ENCODE measurements at places on chromosomes 2 and 18. TPM values are rescaled to one million over a fixed set of nuclear protein-coding genes. Genes with fewer than 3 reads are reported as not detected.

Gene IL1F10
- not detected for total RNA-seq

Gene COLEC11
- under 0.01 TPM for total RNA-seq

Gene TUBA4B
- not detected for total RNA-seq

Gene ACKR3
- total RNA-seq = 26.8 TPM

Gene ITGB6
- under 0.01 TPM for total RNA-seq

DNA sequence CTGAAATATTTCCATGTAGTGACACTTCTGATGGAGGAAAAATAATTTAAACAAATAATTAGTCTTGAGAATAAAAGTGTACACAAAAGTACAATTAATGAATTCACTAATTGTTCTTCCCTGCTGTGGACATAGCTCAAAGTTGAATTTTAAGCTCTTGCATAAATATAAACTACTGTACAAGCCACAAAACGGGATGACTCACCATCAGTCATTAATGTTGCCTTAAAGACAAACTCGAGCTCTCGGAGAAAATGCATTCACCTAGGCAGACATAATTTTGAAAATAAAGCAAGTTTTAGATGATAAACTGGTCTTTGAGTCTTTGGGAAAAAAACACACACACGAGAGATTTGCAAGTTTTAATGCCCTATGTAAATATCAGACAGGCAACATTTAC is 436.4 kb downstream of the ZNF521 start:
- no peak for DNase-seq

GRCh38 chr18:22006458-22006857 is 162.9 kb upstream of the GATA6 start:
- no peak for DNase-seq

GRCh38 chr2:11123856-11124759 is 31.2 kb upstream of the SLC66A3 start:
- DNase-seq = peak; percentile 85

- DNase-seq = no peak
Measured at GRCh38 chr18:27712066-27712465, 464.9 kb downstream of the CDH2 start.

- no peak for DNase-seq
Measured at GRCh38 chr2:170923799-170924198, 5.3 kb upstream of the GORASP2 start.

DNA sequence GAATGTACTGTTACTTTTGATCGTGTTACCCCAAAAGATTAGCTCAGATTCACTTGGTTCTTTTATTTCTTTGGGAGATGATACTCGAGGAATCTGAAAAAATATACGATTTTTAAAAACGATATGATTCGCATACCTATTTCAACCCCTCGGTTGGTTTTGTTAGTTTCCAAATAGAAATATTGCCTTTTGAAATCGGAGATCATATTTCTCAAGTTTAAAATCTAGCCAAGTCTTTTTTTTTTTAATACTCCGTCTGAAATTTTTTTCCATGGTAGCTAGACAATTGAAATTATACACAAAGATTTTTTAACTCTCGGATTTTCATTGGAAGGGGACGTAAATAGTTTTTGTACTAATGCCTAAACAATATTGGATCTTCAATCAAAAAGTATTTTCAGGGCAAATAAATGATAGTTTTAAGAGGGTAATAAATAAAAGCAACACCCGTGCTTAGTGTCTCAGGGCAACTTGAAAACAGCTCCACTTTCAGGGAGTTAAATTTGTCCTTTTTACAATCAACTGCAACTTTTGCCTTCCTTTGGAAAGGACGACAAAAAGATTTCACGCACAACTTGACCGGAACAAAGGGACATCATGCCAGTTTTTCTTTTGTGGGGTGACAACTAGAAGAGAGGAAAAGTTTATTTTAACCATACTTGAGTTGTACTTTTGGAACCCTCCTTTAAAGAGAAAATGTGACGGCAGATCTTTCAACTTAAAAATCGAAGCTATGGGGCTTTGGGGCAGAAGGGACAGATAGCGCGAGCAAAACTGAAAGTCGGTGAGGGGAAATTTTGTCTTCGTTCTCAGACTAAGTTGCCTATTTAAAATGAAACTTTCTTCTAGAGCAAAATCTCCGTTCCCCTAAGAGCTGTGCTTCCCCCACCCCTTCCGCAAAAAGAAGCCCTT is 5.8 kb upstream of the ONECUT2 start:
- DNase-seq = no peak

- DNase-seq = no peak
Measured at GRCh38 chr18:47286776-47287410, 35.4 kb upstream of the SKOR2 start.

DNA sequence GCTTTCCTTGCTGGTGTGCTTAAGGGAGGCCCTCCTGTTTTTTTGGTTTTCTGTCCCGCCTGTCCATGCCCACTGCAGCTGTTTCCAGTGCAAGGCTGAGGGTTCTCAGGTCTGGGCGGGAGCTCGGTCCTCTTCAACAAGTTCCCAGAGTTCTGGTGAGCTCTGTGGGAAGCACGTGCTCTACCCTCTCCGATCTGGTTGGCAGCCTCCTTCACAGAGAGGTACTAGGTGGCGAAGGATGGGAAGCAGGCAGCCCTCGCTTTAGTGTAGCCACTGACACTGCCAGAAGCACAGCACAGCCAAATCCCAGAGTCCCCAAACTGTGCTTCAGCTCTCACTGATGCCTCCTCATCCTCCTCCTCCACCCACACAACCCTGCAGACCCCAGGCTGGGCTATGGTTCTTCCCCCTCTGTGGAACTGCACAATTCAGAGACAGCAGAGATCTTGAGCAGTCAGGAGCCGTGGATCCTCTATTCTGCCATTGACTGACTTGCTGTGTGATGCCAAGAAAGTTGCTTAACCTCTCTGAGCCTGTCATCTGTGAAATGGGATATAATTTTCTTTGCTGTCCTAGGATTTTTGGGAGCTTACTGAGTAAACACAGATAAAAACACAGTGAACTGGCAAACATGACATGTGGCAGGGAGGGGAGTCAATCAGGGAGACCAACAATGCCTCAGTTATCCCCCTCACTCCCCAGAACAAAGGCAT is 157.3 kb downstream of the MSH2 start:
- DNase-seq = no peak

GRCh38 chr2:154914561-154914960 is 216.1 kb downstream of the KCNJ3 start:
- DNase-seq = no peak

DNA sequence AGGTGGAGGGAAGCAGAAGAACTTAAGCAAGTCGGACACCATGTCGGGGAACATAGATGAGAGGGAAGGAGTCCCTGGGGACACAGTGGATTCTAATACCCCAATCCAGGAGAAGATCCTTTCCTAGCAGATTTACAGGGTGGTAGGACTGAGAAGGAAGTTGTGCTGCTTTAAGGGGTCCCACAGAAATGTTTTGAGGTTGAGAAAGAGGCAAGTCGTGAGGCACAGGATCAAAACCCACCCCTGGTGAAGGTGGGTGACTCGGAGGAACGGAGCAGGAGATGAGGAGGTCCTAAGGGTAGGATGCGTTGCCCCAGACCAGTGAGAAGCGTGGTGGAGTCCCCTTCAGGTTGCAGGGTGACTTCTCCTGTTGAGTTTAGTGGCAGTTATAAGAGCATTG is 32.7 kb downstream of the DCDC2C start:
- no peak for DNase-seq

GRCh38 chr2:144330951-144331673 is 188.8 kb downstream of the ZEB2 start:
- peak; percentile 35 for DNase-seq

DNA sequence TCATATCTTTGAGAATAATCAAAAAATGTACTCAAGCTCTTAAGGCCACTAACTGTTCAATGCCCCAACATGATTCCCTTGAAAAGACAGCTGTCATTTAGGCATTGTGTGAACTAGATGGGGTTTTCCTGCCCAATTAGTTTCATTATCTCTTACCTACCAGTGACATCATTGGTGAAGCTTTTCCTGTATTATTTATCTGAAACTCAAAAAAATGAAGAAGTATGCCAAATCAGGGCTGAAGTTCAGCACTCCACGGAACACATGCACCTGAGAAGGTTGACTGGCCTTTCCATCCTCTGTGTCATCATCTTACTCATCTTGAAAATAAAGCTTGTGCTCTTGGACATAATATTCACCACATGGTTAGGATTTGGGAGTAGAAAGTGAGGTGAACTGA is 126.4 kb downstream of the TXNL1 start:
- DNase-seq = peak; percentile 56

DNA sequence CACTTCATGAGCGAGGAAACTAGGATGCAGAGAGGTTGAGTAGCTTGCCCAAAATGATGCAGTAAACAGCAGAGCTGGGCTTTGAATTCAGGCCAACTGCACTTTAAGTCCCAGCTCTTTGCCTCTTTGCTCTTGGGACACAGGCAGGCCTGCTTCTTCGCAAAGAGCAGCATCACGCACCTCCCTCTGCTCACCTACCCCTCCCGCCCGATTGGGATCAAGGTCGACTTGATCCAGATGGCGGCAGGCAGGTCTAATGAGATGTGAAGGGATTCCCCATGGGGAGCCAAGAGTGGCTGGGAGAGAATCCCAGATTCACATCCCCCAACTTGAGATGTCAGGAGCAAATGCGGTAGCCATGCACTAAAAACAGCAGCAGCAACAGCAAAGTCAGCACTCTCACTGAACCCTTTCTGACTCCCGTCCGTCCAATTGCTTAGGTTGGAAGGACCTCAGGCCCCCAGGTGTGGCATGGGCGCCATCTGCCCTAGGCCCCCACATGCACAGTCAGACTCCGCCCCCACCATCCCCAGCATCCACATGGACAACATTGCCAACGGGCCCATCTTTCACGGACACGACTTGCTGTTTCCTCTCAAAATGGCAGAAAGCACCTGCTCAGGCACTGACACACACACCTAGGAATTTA is 84.3 kb upstream of the MAP4K4 start:
- no peak for DNase-seq

DNA sequence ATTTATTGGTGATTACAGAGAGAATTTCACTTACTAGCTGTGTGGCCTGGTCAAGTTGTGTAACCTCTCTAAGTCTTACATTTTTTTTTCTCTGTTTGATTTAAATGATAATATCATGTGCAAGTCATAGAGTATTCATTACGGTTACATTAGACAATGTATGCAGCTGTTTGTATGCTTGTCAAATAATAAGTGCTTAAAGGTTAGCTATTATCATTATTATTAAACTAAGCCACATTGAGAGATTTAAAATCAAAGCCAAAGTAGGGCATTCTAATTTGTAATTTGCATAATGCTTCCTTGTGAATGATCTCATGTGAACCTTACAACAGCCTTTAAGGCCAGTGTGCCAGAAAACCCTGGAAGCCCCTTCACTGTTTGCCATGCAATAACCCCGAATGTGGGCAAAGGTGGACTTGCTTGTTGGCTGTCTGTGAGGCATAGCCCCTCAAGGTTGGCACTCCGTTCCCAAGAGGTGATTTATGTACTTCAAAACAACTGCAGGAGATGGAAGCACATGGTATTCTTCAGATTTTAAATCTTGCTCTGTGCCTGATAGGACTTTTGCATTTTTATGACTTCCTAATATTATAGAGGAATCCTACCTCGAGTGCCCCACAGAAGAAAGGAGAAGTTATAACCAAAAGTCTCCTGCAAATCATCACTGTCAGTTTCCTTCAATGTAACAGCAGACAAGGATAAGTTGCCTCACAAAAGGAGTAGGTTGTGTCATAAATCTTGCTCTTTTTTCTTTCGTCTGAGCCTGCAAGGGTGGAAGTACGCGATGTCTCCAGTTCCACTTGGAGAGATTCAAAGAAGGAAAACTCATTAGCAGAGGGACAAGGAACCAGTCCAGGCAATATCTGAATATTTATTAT is 272.0 kb downstream of the TGIF1 start:
- DNase-seq = no peak

DNA sequence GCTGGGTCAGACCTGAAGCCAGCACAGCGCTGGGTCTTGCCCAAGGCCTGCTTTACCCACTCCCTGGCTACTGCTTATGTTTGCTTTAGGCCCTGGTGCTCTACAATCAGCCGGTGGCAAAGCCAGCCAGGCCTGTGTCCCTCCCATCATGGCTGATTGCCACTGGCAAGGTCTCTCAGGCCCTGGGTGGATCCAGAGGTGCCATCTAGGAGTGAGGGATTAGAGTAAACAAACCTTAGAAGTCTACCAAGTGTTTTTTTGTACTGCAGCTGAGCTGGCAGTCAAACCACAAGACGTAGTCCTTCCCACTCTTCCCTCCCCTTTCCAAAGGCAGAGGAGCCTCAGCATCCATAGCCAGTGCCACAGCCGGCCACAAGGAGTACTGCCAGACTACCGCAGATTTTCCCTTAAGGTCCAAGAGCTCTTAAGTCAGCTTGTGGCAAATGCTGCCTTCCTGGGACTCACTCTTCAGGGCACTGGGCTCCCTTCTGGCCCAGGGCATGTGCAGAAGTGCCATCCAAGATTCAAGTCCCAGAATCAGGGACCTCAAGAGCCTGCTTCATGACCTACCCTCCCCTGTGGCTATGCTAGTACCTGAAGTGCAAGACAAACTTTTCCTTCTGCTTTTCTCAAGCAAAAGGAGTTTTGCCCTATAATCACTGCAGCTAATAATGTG is 20.0 kb downstream of the IL1RL2 start:
- no peak for DNase-seq

All from osteoblast (primary cell).